Activated naive CD4-positive, alpha-beta T cell treated with Interleukin-2 at 50 U/mL for 16 hours (primary cell): ENCODE measurements at places on chromosomes 1 and 21.

DNA sequence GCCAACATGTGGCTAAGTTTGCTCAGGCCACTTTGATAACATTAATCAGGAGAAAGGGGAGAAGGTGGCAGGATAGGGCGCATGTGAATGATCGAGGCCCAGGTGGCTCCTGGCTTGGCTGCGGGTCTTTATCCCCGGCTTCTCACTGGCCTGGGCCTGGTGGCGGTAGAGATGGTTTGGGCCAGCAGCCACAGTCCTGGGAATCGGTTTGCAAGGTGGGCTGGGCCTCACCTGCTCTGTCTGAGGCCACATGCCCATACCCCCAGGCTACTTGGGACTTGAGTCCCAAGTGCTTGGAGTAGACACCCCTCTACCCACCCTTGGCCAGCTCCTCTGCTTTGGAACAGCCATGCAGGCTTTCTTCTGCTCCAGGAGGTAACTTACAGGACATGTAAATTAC lies 49.7 kb upstream of the DISP3 start:
- no peak for DNase-seq

GRCh38 chr1:242890192-242890741 lies 364.8 kb downstream of the CEP170 start:
- no peak for DNase-seq

- no peak for DNase-seq
These were observed 51.2 kb downstream of the CCDC185 start for GRCh38 chr1:223444411-223444810.

DNA sequence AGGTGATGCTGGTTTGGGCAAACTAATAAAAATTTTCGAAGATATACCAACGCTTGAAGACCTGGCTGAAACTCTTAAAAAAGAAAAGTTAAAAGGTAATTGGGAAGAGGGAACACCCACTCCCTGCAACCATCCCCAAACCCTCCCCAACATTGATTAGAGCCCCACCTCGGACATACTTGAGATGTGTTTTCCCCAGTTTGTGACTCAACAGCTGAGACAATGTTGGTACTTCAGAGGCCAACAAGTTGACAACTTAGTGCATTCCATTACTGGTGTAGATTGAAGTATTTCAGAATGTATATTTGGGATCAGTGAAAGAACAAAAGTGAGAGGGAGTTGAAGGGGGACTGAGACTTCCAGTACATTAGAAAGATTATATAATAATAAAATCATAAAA lies 5.1 kb downstream of the IFI16 start:
- peak; percentile 18 for DNase-seq

DNA sequence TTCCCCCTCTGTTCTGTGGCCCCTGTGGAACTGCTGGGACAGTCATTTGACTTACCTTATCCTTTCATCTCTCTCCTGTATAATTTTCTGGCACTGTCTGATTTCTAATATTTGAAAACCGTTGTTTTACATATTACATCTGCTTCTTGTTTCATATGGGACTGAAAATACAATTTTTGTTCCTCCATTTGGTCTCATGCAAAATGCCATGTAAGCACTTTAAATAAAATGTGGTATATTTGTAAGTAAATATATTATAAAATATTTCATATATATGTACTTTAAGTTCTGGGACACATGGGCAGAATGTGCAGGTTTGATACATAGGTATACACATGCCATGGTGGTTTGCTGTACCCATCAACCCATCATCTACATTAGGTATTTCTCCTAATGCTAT lies 93.9 kb upstream of the PLPPR5 start:
- DNase-seq = no peak
